WTC11 (cell line): ENCODE measurements at places on chromosomes 7 and 10. TPM values are rescaled to one million over a fixed set of nuclear protein-coding genes. Genes with fewer than 3 reads are reported as not detected.

- peak within 1 kb of the TSS; percentile 95 for H3K4me3 ChIP-seq
- peak; percentile 68 for DNase-seq
These were observed at the start of gene TMEM229A for GRCh38 chr7:124032369-124033094. Gene TMEM229A, minus strand, starts transcription at chr7:124033067. Its CDS starts 64 bp downstream, at chr7:124033003.

GRCh38 chr7:95758187-95758586 lies 14.2 kb upstream of the DYNC1I1 start:
- H3K4me3 ChIP-seq: no peak overlapping the region
- DNase-seq: no peak
- H3K27me3 ChIP-seq: peaks cover 2% of the 10 kb centered on the region; the same call in 1 of the 2 replicates
- H3K4me1 ChIP-seq: no peaks in the 10 kb centered on the region

DNA sequence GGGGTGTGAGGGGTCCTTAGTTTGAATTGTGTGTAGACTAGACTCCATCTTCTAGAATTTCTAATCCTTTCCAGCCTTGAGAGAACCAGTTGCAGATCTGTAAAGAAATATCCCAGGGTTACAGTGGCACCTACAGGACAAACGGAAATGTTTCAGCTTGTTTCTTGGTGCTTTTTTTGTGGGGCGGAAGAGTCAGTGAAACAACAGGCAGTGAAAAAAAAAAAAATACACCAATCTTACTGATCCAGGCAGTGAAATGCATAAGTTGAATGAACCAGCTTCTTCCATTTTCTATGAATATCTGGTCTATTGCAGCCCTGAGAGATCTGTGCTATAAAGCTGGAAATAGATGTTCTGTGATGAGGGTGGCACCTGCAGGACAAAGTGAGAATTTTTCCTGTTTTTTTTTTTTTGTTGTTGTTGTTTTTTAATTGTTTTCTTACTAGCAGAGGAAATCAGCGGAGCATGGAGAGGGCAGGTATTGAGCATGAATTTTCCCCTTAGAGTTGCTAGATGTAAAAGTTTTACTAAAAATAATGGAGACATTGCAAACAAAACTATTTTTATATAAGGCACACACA lies 81.9 kb upstream of the DYNC1I1 start:
- no peak overlapping the region for H3K27ac ChIP-seq
- DNase-seq: no peak
- H3K4me3 ChIP-seq: peak overlapping the region; percentile 29
- H3K4me1 ChIP-seq: peaks cover 6% of the 10 kb centered on the region; the same call in 1 of the 2 replicates

DNA sequence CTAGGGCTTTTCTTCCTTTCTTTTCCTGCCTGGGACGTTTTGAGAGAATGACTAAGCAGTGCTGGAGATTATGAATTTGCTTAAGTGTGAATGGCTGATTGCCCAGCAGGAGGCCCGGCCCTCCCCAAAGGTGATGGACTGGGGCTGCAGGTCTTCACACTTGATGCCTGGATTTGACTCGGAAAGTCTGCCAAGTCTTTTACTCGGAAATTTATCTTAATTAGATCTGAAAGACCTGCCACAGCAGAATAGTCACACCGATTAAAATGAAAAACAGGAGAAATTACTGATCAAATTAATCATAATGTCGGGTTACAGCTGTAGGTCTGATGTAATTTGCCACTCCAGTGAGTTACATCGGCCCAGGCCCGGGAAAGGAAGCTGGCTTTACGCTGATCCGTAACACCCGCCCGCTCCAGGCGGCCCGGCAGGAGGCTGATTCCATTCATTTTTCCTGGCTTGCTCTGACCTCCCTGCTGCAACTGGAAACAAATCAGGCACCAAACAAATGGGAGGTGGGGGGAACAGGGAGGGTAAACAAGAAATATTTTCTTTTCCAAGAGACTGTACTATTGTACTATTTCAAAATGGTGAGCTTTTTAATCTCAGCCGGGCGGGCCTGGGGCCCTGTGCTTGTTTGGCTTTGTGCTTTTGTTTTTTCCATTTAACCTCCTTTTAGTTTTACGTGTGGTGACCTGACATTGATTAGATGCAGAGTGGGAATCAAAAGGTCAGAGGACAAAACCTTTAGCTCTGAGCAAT lies 212.4 kb upstream of the YAE1 start:
- peak; percentile 68 for DNase-seq
- peak overlapping the region; percentile 57 for H3K27ac ChIP-seq
- peak overlapping the region; percentile 34 for H3K4me3 ChIP-seq
- H3K4me1 ChIP-seq: peaks cover 58% of the 10 kb centered on the region
- H3K27me3 ChIP-seq: no peaks in the 10 kb centered on the region

GRCh38 chr10:78869508-78870454 lies 199.0 kb upstream of the ZMIZ1 start:
- peaks cover 1% of the 10 kb centered on the region for H3K4me1 ChIP-seq
- DNase-seq: no peak
- H3K4me3 ChIP-seq: no peak overlapping the region
- peaks cover 32% of the 10 kb centered on the region for H3K27me3 ChIP-seq
- no peaks in the 10 kb centered on the region for H3K36me3 ChIP-seq

DNA sequence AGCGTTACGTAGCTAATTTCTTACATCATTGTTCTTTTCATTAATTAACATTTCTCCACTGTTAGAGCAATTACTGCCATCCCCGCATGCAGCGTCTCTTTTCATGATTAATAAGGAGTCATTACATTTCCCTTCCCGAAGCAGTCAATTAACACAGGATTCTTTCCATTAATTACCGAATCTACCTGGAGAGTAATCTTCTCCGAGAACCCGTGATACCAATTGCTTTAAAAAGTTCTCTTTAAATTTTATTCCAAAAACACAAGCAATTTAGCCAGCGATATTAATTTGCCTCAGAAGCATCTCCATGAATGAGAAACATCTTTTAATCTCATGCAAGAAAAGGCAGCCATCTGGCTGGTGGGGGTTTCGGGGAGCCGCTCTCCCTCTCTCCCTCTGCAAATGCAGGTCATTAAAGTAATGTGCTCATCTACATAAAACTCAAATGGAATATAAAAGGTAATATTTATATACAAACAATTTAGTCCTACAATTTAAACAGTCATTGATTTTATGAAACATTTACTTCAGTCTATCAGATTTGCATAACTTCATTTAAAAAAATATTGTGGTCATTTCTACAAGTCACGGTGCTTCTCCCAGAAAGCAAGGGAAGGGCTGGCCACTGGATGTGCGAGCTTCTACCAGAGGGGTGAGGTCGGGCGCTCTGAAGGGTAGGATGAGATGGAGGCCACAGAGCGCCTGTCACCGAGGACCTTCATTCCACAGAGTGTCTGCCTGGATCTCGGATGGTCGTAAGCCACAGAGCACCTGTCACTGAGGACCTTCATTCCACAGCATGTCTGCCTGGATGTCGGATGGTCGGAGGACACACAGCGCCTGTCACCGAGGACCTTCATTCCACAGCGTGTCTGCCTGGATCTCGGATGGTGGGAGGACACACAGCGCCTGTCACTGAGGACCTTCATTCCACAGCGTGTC lies 145.0 kb downstream of the WDR37 start:
- H3K4me1 ChIP-seq: peaks cover 21% of the 10 kb centered on the region
- H3K36me3 ChIP-seq: no peaks in the 10 kb centered on the region
- no peak for DNase-seq
- H3K27me3 ChIP-seq: peaks cover 4% of the 10 kb centered on the region; the same call in 1 of the 2 replicates
- no peak overlapping the region for H3K4me3 ChIP-seq
- no peak overlapping the region for H3K27ac ChIP-seq

- H3K4me3 ChIP-seq: no peak overlapping the region
- H3K27ac ChIP-seq: no peak overlapping the region
- no peaks in the 10 kb centered on the region; the same call in 1 of the 2 replicates for H3K27me3 ChIP-seq
- peaks cover 3% of the 10 kb centered on the region; the same call in 1 of the 2 replicates for H3K36me3 ChIP-seq
These were observed 100.7 kb upstream of the WAC start for GRCh38 chr10:28432210-28432676.

DNA sequence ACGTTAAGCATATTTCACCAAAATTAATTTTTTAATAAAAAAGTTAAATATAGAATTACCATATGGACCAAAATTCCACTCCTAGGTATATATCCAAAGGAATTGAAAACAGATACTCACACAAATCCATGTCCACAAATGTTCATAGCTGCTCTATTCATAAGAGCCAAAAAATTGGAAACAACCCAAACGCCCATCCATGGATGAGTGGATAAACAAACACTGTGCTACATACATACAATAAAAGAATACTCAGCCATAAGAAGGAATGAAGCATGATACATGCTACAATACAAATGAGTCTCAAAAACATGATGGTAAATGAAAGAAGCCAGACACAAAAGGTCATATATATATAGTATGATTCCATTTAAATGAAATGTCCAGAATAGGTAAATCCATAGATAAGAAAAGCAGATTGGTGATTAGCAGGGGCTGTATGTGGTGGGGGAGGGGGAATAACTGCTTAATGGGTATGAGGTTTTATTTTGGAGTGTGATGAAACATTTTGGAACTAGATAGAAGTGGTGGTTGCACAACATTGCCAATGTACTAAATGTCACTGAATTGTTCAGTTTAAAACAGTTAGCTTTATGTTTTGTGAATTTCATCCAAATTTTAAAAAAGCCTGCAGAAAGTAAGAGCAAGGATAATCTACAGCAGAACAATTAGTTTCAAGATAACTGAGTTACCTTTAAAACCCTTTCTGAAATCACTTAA lies 101.2 kb upstream of the EFCAB10 start:
- no peak for DNase-seq
- peaks cover 79% of the 10 kb centered on the region for H3K4me1 ChIP-seq
- H3K27ac ChIP-seq: peak overlapping the region; percentile 79; the same call in 1 of the 2 replicates
- H3K27me3 ChIP-seq: no peaks in the 10 kb centered on the region
- peaks cover 13% of the 10 kb centered on the region for H3K36me3 ChIP-seq

- no peak overlapping the region for H3K27ac ChIP-seq
- H3K4me1 ChIP-seq: peaks cover 18% of the 10 kb centered on the region
- DNase-seq: peak; percentile 68
These were observed 77.4 kb upstream of the ANLN start for GRCh38 chr7:36312064-36312914.

Gene C1QL3
- total RNA-seq: 1.7 to 2.6 TPM (median 2.2 TPM) in 3 replicates

Gene IL2RA
- total RNA-seq: 0.31 to 0.41 TPM (median 0.32 TPM) in 3 replicates

Gene NUTM2A
- 0.32 to 0.68 TPM (median 0.48 TPM) in 3 replicates for total RNA-seq

Gene BMPER
- total RNA-seq: 1.8 to 2.8 TPM (median 1.9 TPM) in 3 replicates

Gene POM121
- total RNA-seq: 54.8 to 59.0 TPM (median 56.5 TPM) in 3 replicates

Gene LHFPL3
- 0.34 to 0.83 TPM in 2 of 3 replicates, not detected in the other for total RNA-seq

Gene PNLIPRP3
- total RNA-seq: not detected in 3 replicates

Gene ANLN
- total RNA-seq: 72.8 to 81.1 TPM (median 73.3 TPM) in 3 replicates

Gene SORBS1
- 33.8 to 39.9 TPM (median 34.3 TPM) in 3 replicates for total RNA-seq

Gene IFIT1
- 1.5 to 2.0 TPM (median 1.5 TPM) in 3 replicates for total RNA-seq

Gene GIMAP8
- 0.09 to 0.18 TPM (median 0.09 TPM) in 3 replicates for total RNA-seq

Gene CPA2
- total RNA-seq: 0.90 to 2.3 TPM (median 1.3 TPM) in 3 replicates
